Right atrium auricular region (tissue), 2 donors: ENCODE measurements at places on chromosomes 6 and 20. TPM values are rescaled to one million over a fixed set of nuclear protein-coding genes. Genes with fewer than 3 reads are reported as not detected.
A peak's percentile ranks its signal among the peaks of the same experiment; 100 is the strongest.

DTNBP1 gene
- 25.0 TPM for total RNA-seq

RIPPLY2 gene
- total RNA-seq, result not detected

CPXM1 gene
- total RNA-seq, result 2.9 TPM

TSBP1 gene
- total RNA-seq, result not detected

FERMT1 gene
- total RNA-seq, result 0.67 TPM

GGT7 gene
- total RNA-seq, result 10.3 TPM

- no peak for DNase-seq
Measured at GRCh38 chr6:53938810-53939209, 144.0 kb downstream of the LRRC1 start.

GRCh38 chr20:35833241-35833640, 61.4 kb downstream of the PHF20 start:
- DNase-seq, result no peak

DNA sequence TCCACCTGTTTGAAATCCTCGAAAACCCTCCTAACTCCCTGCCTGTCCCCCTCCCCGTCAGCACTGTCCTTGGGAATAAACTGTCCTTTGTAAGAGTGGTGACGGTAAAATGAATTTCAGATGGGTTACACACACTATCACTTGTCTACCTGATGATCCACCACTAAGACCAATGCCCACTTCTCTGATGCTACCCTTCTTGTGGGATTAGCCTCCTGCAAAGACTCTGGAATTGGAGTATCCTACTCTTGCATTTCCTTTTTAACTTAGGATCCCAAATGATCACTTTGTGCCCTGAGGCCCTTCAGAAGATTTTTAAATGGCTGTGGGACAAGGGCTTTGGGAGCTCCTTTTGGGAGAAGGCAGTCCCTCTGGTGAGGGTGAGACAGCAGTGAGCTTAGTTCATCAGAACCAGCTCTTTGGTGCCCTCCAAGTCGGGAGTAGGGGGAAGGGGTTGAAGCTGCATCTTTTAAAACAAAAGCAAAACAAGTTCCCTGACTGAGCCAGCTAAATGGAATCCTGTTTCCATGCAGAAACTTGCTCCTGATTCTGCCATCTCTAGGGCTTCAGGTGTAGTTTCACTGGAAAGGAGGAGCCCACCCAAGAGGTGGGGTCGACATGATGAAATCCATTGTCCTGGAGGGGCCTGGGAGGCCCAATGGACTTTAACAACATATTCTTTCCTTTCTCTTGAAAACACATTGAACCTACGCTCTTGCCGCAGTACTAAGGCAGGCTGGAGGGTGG, 86.5 kb downstream of the ASXL1 start:
- no peak for DNase-seq

DNA sequence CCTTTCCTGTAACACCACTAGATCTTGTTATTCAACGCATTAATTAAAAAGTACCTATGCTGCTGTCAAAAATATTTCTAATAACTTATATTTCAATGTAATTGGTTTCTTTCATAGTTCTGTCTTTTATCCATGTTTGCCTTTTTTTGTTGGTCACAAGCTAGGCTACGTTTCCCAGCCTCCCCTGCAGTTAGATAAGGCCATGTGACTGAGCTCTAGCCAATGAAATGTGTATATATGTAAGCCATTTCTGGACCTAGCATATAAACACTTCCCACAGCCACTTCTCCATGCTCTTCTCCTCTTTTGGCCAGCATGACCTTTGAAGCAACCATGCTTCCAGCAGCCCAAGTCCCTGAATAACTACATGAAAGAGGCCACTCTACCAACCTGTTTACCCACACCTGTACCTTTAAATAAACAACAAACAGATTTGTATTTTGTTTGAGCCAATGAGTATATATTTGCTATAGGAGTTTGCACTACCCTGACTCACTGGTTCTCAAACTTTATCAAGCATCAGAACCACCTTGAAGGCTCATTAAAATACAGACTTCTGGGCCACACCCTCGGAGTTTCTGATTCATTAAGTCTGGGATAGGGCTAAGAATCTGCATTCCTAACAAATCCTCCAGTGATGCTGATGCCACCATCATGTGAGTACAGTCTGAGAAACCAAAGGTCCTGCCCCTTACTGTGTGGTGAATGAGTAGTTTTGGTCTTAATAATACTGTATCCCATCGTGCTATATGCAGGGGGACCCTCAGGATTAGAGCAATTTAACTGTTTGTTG, 45.6 kb upstream of the BEND6 start:
- DNase-seq, result no peak

GRCh38 chr6:15267221-15267620, 21.4 kb downstream of the JARID2 start:
- no peak for DNase-seq

DNA sequence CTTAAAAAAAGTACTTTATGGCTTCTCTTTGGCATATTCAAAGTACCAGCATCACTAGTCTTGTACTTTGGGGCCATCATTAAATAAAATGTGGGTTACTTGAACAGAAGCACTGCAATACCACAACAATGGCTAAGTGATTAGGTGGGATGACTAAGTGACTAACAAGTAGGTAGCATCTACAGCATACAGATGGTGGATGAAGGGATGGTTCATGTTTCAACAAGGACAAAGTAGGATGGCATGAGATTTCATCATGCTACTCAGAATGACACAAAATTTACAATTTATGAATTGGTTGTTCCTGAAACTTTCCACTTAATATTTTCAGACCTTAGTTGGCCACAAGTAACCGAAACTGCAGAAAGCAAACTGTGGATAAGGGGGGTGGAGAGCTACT, 7.7 kb downstream of the MPC1 start:
- no peak for DNase-seq

DNA sequence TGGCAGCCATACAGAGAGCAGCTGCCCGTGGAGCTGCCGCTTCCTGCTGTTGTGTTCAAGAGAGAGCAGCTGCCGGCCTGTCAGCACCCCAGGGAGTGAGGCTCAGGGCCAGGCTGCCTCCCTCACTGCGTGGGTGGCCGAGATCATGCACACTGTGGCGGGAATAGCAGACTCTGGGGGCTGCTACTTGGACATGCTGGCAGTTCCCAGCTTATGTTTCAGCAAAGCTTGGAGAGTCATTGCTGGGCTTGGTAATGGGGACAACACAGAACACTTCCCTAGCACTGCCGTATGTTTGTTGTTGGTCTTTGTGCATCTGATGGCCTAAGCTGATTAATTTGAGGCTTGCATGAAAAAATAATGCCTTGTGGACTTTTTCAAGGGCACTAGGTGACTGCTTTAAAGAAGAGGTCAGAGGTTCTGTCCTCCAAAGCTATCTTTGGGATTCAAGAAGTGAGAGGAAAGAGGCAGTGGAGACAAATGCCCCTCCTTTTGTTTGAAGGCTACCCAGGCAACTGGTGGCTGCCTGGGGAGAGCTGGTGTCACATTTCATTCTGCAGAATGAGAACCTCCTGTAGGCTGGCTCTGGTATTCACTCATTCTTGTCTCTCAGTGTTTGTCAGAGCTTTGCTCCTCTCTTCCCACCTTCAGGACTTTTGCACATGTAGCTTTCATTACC, 18.8 kb downstream of the MRAP2 start:
- peak; percentile 67 for DNase-seq

DNA sequence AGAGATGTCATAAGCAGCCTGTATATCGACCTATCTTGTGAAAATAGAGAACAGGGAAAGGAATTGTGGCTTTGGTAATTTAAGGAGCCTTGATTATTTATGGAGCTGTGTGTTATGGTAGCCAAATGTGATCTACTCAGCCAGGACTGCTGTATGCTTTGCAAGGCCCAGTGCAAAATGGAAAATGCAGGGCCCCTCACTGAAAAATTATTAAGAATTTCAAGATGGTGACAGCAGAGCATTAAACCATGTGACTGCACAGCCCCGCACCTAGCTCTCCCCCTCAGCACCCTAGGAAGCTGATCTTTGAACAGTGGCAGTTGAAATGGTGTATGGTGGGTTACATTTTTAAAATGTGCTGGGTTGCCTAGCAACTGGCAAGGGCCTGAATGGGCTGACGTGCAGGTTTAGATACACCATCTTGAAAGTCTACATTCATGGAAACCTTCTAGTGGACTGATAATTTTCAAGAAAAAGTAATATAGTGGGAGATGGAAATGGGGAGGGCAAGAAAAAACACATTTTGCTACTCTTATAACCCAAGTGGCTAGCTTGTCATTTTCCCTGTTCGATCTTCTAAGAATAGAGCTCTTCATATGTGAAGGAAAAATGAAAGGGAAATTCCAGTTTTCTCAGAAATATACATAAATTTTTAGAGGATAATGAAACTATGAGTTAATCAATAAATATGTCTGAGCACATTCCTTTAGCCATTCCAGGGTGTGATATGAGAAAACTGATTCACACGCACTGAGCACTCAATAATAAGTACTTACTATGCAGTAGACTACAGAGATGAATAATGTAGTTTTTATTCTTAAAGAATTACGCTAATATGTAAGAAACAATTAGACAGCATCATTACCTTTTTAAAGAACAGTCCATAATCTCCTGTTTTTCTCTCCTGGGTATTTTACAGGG, 208.0 kb downstream of the ARHGAP18 start:
- no peak for DNase-seq

- DNase-seq, result peak; percentile 77
Measured at GRCh38 chr20:47196091-47197081, 160.1 kb downstream of the ZMYND8 start.

- peak; percentile 52 for DNase-seq
Measured at GRCh38 chr6:169953686-169954085, 202.3 kb downstream of the ERMARD start.

GRCh38 chr20:3865152-3865886, 18.7 kb downstream of the MAVS start:
- no peak for DNase-seq

DNA sequence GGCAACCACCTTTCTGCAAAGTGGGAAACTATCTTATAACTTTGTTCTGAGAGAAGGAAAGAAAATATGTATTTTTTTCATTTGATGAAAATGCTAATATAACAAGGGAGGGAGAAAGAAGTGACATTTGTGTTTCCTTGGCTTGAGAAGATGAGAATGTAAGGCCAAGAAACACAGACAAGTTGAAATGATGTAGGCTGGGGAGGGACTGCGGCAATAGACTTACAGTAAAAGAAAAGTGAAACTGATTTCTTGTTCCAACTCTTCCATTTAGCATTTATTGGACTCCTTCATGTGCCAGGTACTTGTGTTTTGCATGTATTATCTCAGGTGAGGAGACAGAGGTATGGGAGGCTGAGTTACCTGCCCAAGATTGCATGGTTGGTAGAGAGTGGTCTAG, 130.9 kb downstream of the CARMIL1 start:
- no peak for DNase-seq

DNA sequence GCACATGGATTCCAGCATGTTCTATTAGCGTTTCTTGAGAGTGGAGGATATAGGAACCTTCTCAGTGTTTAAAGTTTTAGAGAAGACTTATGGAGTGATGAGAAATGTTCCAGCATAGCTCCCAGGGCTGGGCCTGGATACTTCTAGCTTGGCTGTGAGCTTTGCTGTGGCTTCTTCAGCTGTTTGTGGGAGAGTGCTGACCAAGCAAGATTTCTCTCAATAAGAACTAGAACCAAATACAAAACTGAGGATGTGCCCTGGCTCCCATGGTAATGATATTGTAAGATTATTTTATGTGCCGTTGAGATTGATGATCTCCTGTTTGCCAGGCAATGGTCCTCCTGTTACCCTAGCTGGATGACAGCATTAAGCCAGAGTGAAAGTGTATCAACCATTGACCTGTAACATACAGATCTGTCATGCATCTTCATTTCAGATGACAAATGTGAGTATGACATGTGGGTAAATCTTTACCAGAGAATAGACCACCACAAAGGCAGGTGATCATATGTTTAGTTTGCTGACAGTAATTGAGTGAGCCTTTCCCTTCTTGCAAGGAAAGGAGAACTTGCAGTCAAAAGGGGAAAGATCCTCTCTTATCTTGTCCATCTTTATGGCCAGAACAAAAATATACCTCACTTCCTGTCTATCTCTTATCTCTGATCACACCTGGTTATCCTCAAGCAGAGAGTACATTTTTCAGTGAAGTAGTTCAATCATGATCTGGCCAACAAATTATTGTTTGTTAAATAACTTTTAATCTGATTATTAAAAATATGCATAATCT, 180.1 kb downstream of the SLC24A3 start:
- DNase-seq, result no peak

- no peak for DNase-seq
Measured at GRCh38 chr6:8195040-8195713, 92.8 kb upstream of the EEF1E1 start.

GRCh38 chr20:46901638-46902037, 7.0 kb downstream of the EYA2 start:
- no peak for DNase-seq

DNA sequence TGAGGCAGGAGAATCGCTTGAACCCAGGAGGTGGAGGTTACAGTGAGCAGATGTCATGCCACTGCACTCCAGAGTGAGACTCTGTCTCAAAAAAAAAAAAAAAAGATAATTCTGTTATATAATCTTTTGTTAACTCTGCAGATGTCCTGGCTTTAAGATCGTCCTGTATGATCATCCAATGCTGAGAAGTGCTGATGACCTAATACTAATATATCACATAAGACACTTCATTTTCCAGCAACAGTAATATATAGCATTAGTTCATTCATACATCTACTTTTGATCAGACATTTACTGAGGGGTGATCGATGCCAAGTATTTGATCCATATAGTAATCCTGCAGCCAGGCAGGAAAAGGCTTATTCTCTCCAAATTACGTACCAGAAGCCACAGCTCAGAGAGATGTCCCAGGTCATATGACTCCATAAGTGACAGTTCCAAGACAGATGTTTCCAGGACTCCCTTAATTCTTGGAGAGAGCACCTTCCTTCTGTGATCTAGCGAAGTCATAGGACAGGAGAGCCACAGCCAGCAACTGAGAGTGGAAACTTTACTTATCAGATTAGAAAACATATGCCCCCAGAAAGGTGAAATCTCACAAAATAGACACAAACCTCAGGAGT, 60.7 kb downstream of the SHLD1 start:
- DNase-seq, result no peak

- DNase-seq, result no peak
Measured at GRCh38 chr20:22692119-22692475, 107.7 kb upstream of the FOXA2 start.

DNA sequence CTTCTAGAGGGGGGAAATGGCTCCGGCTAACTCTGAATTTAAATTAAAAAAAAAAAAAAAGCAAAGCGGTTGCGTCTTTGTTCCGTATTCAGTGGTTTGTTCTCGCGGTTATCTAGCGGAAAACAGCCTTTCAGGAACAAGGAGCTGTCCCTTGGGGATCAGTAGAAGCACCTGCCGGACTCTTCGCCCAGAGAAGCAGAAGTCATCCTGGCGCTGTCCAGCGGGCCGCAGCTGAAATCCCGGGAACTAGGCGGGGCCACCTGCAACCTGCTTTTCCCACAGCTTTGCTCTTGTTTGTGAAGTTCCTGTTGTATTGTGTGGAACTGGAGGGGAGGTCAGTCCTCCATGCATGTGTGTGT, 43.9 kb upstream of the GJE1 start:
- no peak for DNase-seq

DNA sequence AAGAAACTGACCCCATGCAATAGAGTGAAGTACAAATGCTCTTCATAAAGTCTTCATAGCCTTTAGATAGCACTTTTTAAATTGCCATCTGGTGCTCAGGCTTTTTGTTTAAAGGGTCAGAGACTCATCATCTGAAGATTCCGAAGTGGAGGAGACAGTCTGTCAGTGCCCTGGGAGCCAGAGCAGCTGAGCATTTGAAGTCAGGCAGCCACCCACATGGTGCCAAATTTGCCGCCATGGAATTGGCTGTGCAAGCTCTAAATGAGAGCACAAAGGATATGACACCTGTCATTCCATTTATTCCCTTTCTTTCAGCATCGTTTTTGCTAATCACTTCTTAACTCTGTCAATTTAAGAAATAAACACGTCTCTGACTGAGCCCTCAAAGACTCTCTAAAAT, 32.8 kb upstream of the CEP162 start:
- no peak for DNase-seq
